ENCODE measurements at places on chromosomes 2 and 18.

DNA sequence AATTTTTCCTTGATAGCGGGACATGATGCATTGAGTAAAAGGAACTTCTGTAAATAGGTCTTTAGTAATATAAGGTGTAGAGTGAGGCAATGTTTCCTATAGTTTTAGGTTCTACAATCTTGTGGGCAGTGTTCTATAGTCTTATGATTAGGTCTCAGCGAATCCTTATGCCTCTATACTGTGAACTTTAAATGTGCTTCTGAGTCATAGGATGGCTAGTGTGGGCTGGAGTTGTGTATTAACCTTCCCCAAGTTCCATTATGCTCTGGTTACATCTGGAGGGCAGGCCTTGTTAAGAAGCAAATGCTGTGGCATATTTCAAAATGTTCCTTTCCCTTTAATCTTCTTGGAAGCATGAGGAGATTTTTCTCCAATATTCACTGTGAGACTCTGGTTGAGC is 73.5 kb downstream of the ROCK2 start:
- no peak for DNase-seq

DNA sequence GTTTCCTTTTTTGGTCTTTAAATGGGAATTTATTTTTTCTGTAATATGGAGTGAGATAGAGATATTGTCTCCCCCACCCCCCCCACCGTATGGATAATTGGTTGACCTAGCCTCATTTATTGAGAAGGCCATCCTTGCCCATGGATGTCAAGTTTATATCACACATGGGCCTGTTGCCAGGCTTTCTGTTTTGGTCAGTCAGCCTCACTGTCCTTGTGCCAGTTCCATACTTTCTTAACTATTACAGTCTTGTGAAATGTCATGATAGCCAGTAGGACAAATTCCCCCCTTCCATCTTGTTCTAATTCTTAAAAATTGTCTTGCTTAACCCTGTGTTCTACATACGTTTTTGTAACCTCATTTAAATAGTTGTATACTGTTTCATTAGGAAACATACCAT is 12.5 kb downstream of the BABAM2 start:
- no peak for DNase-seq

- no peak for DNase-seq
These were observed 13.0 kb downstream of the VPS4B start for GRCh38 chr18:63409301-63409700.

DNA sequence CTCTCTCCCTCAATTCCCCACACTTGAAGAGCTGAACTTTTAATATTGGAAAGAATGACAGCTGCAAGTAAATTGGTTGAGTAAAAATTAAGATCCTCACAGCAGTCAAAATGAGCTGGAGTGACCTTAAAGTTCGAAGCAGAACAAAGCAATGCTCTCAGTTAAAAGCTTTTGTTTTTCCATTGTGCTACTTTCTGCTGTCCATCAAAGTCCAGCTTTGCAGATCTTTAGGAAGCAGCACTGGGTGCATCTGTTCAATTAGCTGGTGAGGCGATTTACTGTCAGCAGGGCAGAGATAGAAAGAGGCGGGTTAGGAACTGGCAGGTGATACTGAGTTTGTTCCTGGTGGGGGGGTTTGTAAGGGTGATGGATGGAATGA is 834.8 kb downstream of the CPS1 start:
- DNase-seq: no peak

DNA sequence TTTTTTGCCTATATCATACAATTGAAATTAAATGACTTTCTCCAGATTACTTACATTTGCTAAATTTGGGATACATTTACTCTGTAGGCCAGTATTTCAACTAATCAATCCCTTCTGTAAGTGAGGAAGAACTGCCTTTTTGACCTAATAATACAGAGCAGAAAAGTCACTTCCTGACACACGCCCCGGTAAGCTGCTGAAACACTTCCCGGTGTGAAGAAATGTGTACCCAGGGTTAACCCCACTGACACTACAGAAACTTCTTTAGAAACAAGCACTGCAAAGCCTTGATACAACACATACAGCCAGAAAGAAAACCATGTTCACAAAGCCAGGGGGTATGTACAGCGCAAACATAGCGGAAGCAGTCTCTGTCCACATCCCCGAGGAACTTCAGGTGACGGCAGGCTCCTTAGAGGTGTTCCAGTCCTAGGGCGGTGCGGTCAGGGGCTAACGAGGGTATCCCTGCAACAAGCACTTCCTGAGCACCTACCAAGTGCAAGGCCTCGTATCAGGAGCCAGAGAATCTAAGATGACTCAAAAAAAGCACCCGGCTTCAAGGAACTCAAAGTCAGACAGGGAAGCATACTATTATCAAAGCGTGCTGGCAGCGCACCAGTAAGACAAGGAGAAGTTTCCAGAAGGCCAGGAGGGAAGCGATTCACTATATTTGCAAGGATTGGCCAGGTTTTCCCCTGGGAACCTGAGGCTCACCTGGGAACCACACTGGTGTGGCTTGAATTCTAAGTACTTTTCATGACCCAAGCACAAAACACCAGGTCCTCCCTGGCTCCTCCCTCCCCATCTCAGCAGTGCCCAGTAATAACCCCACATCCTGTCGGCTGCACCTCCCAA is 46.6 kb downstream of the ZNF516 start:
- DNase-seq: no peak

- DNase-seq: no peak
These were observed 43.1 kb downstream of the ACKR3 start for GRCh38 chr2:236612737-236613136.

DNA sequence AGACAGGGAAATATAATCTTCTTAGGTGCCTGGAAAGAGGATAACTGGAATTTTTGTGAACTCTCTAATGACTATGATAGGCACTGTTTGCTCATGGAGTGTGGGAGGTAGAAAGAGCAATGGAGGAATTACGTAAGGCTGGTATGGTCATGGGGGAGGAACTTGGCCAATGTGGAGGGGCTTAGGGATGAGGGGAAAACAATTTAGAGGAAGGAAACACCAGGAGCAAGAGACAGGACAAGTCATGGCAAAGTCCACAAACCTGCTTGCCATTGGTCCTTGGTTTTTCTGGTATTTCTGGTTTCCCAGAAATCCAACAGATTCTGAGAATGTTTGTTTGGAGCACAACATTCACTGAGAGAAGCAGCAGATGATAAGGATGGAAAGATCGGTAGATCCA is 274.2 kb downstream of the DYSF start:
- no peak for DNase-seq

- DNase-seq: no peak
These were observed 9.5 kb downstream of the FASTKD2 start for GRCh38 chr2:206774871-206775270.

DNA sequence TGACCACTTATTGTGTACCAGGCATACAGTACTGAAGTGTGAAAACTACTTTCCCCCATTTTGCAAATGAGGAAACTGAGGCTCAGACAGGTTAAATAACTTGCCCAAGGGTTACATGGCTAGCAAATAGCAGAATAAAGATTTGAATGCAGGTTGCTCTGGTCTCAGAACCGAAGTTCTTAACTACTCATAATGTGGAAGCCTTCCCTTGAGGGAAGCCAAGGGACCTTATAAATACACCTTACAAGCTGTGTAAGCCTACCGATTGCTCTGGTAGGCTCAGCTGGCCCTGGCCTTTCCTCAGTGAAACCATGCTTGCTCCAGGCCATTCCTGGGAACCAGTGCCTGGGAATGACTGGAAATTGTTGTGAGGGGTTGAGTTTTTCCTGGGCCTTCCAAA is 114.6 kb upstream of the CDCA7 start:
- no peak for DNase-seq

DNA sequence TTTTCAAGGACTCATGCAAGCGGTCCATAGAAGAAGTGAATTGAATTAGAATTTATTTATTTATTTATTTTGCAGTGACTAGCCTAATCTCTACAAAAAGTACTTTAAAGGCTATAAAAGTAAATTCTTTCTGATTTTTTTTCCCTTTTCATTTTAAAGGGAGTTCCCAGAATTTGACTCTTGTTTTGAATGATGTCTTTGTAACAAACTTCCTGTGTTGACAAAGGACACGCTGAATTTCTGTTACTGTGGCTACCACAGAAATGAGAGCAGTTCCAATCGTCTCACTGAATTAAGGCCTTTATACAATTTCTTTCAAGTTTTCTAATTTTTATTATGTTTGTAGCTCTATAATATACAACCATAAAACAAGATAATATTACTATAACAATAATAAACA is 46.3 kb upstream of the LPIN2 start:
- DNase-seq: no peak

DNA sequence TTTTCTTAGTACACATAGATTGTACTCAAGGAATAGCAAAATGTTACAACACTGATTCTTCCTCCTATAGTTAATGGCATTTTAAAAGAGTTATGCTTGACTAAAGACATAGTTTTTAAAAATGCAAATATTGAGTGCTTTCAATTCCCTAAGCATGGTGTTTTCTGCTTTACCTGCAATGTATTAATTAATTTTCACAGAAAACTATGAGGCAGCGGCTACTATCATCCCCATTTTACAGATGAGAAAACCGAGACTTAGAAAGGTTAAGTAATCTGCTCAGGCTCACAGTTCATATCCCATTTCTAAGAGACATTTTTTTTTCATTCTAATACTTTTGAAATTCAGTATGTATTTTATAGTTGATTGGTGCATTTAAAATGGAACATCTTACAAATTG is 38.0 kb downstream of the BMP10 start:
- DNase-seq: no peak

DNA sequence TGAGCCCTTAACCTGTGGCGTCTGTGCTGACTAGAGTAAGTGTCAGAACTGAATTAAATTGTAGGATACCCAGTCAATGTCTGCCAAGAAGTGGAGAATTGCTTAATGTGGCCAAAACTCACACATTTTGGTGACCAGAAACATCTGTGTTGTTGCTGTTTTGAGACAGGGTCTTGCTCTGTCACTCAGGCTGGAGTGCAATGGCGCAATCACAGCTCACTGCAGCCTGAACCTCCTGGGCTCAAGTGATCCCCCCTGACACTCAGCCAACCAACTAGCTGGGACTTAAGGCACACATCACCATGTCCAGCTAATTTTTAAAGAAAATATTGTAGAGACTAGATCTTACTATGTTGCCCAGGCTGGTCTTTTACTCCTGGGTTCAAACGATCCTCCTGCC is 34.4 kb upstream of the RTN4 start:
- no peak for DNase-seq

- DNase-seq: no peak
These were observed 961 bp upstream of the SLC40A1 start for GRCh38 chr2:189581354-189582139.

GRCh38 chr2:134689315-134689714 is 29.5 kb downstream of the TMEM163 start:
- no peak for DNase-seq

DNA sequence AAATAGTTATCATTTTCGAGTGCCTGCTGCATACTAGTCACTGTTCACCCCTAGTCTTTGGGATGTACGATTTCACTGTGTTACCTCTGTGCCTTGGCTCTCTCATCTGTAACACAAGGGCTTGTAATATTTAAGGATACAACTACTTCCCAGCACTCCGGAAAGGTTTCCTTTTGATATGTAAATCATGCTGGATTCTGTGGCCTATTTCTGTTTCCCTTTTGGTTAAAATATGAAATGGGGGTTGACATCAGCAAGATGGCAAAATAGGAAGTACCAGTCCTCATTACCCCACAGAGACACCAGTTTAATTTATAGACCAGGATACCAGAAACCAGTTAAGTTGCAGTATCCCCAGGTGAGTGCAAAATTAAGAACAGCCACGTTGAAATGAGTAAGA is 23.5 kb downstream of the PSMG2 start:
- DNase-seq: no peak

DNA sequence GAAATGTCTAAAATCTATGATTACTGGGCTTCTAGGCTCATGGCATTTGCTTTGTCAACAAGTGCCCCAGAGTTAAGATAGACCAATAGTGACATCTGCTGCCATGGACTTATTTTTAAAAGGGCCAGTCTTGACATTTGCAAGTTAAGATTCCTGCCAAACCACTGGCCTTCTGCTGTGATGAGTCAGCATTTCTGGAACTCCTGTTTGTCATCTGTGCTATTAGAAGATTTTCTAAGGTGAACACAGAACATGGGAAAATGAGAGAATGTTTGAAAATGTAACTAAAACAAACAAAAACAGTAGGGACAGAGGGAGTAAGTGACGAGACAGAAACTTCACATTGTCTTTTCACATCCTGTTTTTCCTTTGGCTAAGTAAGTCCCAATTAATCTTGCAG is 93.7 kb upstream of the WDR75 start:
- peak; percentile 13 for DNase-seq

DNA sequence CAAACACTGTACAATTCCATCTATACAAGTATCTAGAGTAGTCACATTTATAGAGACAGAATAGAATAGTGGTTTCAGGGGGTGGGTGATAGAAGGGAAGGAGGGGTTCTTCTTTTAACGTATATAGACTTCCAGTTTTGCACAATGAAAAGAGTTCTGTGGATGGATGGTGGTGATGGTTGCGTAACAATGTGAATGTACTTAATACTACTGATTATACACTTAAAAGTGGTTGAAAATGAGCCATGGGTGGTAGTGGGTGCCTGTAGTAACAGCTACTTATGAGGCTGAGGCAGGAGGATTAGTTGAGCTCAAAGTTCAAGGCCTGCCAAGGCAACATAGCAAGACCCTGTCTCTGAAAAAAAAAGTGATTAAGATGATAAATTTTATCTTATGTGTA is 85.8 kb downstream of the SETBP1 start:
- DNase-seq: no peak

DNA sequence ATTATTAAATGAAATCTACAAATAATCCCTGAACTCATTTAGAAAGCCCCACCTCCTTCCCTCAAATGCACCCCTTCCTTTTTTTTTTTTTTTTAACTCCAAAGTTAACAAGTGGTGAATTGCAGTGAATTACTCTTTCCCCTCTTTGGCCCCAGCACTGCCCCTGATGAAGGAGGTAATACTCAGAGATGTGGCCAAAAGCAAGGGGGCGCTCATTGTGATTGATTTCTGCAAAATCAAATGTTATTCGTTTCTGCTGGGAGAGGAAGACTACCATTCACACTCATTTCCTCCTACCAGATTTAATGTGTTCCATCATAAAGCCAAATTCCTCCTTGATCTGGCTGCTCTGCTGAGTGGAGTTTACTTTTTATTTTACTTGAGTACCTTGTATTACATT is 259.4 kb downstream of the GPD2 start:
- no peak for DNase-seq

- DNase-seq: no peak
These were observed 188.3 kb upstream of the SLC39A10 start for GRCh38 chr2:195468771-195469170.

DNA sequence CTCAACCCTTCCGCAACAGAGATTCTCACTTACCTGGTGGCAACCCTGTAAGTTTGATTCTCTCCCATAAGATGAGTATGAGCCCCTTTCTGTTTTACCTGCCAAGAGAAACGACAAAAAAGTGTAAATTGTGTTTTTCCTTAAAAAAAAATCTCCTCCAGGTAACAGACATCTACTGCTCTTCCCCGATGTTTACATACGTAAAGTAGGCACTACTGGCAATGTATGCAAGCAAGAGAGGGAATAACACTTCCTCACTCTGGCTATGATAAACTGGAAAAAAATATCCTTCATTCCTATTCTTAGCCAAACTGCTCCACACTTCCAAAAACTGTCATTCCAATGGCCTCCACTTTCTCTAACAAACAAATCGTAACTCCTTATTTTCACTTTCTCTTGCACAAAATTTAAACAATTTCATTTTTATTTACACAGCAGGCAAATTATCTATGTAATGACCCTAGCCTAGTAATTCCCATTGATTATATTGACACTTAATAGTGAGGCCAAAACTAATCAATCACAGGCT is 184.5 kb downstream of the TCF4 start:
- DNase-seq: no peak

GRCh38 chr2:207394812-207395534 is 134.8 kb upstream of the CREB1 start:
- peak; percentile 93 for DNase-seq
